ENCODE measurements at places on chromosomes 3 and 15. TPM values are rescaled to one million over a fixed set of nuclear protein-coding genes. Genes with fewer than 3 reads are reported as not detected.

DNA sequence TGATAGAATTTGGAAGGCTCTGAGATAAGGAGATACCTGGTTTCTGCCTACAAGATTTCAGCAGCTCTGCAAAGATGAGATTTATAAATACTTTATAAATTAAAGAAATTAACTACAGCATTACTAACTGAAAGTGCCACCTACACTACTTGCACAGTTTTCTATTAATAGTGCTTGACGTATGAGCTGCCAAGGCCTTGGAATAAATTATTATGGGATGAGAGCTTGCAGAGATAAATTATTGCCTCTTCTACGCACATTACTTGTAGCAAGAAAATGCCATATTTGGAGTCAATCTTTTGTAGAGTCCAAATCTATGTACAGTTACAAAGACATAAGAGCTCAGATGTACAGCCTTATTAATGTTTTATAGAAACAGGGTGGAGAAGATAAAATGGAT, 89.1 kb downstream of the BCHE start:
- DNase-seq = no peak

DNA sequence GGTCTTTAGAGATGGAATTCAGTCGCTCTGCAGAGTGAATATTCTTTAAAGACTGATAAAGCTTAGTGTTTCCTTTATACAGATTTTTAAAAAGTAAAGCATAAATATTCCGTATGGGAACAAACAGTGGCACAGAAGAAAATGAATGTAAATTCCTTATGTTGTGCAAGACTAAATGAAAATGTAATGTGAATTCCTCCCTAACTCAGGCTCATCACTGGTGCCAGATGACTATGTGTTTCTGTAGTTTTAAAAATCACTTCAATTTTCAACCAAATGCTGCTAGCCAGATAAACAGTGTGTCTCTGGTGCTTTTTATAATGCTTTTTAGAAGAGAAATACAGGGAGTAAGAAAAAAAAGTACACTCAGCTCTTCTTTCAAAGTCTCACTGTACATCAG, 154.8 kb upstream of the SNTN start:
- no peak for DNase-seq

GRCh38 chr3:16475766-16476165, 37.7 kb downstream of the RFTN1 start:
- DNase-seq = no peak

GRCh38 chr3:64728428-64728827, 40.6 kb upstream of the ADAMTS9 start:
- no peak for DNase-seq

GRCh38 chr3:66998904-66999235, 763 bp downstream of the KBTBD8 start:
- DNase-seq = no peak

DNA sequence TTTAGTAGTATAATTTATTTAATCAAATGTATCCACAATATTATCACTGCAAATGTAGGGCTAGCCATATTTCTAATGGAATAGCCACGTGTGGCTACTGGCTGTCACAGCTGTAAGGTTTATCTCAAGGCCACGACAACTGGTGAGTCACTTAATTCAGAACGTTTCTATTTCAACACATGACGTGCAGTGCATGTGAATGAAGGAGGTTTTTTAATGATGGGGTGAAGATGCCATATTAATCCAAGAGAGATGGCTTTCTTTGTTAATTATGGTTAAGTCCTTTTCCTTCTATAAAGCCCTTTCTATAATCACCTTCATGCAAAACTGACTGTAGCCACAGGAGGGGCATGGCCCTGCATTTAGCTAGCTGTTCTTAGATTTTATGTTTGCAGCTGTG, 212.0 kb downstream of the FEZF2 start:
- no peak for DNase-seq

GRCh38 chr3:14598143-14598569, 53.4 kb upstream of the CCDC174 start:
- DNase-seq = no peak

DNA sequence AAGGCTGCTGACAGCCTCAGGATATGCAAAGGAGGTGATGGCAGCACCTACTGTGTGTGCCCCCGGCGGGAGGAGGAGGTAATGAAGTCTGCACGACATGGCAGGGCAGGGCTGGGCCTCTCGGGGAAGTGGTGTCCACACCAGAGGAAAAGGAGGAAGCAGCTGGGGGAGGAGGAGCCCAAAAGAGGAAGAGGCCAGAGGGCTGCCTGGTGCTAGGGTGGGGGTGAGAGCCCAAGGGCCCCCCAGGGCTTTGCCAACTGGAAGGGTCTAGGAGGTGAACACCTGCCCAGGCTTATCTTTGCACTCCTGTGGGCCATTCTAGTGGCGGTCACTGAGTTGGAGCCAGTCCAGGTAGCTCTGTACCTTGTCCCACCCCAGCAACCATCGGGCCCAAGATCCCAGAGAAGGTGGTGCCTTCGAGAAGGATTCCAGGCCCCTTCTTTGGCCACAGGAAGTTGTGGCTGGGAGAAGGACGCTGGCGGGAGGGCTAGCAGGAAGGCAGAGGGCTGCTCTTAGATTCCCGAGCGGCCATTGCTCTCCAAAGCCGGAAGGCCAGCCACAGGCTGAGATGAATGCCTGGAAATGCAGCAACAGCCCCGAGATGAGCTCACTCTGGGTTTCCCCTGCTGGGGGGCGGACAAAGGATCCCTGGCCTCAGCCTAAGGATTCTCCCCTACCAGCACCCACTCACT, 7.0 kb downstream of the GNAI2 start:
- DNase-seq = no peak

- DNase-seq = no peak
Observed at GRCh38 chr15:79922512-79923078, 25.8 kb upstream of the MTHFS start.

- no peak for DNase-seq
Observed at GRCh38 chr3:175731543-175731942, 872.4 kb downstream of the NAALADL2 start.

GRCh38 chr3:150177673-150178381, 207.1 kb upstream of the PFN2 start:
- no peak for DNase-seq

DNA sequence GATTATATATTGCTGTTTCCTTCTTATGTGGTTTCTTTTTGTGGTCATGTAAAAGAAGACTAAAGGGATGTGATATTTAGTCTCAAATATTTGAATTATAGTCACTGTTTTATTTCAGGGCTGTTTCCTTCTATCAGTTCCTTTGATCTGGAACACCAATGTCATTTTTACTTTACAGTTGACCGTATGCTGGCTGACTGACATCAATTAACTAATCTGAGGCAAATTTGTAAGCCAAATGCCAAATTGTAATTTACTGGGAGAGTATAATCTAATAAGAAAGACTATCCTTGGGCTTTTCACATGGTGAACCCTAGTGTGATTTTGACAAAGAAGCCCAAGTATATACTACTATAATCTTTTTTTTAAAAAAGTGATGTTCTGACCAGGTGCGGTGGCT, 87.6 kb downstream of the TMEM108 start:
- no peak for DNase-seq

DNA sequence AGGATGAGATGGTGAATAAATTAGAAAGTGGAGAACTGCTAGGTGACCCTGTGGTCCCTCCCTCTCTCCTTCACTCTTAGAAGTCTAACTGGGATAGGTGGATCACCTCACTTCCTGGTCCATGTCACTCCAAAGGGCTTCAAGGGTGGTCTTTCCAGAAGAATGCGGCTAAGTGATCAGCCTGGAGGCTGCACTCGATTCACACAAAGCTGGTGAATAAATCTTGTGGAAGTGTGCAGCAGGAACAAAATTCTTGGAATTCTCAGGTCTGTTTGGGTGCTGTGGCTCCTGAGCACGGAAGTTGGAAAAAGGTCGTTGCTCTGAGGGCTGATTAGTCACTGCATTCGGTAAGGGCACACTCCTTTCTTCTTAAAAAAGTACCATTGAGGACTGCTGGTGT, 46.3 kb downstream of the GASK1A start:
- DNase-seq = no peak

GRCh38 chr3:64049832-64050231, 26.5 kb upstream of the PSMD6 start:
- DNase-seq = no peak

DNA sequence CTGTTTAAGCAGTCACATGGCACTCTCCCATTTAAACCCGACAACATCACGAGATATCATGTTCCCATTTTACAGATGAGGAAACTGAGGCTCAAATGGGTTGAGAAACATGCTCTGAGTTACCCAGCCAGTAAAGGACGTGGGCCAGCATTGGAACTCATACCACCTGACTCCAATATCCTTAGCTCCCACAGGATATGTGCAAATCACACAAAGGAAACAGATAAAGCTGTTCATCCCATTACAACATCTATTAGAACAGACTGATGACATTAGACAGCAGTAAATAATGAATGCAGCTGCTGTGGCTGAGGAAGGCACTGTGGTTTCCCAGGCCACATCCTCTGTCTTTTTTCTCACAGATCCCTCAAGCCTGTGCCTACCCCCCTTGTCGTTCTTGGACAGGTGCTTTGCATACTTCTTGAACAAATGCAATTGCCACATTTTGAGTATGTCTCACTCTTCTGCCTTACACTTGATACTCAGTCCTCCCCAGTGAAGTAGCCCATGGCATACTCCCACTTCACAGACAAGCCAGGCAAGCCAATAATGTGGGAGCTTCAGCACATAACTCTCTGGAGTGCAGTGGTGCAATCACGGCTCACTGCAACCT, 17.7 kb downstream of the FRMD4B start:
- peak; percentile 91 for DNase-seq

GRCh38 chr15:57821826-57822225, 115.3 kb downstream of the POLR2M start:
- DNase-seq = no peak

Gene SPINK8
- polyA plus RNA-seq = not detected

Gene CRYGS
- polyA plus RNA-seq = 0.73 TPM

Gene GOLIM4
- 26.6 TPM for polyA plus RNA-seq

Gene A4GNT
- not detected for polyA plus RNA-seq

Gene UBR1
- polyA plus RNA-seq = 22.5 TPM

Gene DISP2
- polyA plus RNA-seq = not detected

Gene RARRES1
- 0.63 TPM for polyA plus RNA-seq

Measured in GM12878 (cell line).